HuH-7.5 (cell line): ENCODE measurements at places on chromosomes 6 and 20.
A peak's percentile ranks its signal among the peaks of the same experiment; 100 is the strongest.

DNA sequence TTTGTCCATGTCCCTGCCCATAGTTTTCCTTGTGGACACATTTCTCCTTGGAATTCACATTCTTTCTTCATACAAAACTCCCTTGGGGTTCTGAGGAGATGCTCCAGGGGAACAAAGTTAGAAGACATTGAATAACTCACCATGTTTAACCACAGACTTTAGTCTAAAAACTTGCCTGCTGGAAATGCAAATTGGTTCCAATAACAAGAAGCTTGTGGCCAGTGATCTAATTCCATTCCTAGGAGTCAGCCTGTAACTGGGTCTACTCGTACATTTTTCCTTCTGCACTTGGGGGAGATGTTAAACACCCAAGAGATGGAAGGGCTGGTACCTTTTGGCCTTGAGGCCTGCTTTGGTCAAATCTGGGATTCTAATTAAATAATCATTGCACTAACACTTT, 60.2 kb downstream of the SCML4 start:
- no peak for DNase-seq

- no peak for DNase-seq
These were observed 10.1 kb upstream of the CALHM6 start for GRCh38 chr6:116450769-116451740.

DNA sequence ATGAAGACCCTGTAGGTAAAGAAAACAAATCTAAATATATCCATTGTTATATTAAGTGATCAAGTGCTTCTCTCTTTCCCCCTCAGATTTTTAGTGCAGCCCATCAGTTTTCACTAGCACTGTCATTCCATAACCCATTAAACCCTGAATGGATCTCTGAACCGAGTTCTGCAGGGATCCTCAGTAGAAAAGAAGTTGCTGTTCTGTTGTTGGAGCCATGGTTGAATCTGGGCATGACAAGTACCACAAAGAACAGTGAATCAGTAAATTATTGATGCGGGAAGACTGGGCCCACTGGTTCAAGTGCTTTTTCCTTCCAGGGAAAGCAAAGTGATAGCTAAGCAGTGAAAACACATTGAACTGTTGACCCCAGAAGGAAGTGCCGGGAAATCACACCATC, 60.4 kb downstream of the LAMP5 start:
- no peak for DNase-seq

DNA sequence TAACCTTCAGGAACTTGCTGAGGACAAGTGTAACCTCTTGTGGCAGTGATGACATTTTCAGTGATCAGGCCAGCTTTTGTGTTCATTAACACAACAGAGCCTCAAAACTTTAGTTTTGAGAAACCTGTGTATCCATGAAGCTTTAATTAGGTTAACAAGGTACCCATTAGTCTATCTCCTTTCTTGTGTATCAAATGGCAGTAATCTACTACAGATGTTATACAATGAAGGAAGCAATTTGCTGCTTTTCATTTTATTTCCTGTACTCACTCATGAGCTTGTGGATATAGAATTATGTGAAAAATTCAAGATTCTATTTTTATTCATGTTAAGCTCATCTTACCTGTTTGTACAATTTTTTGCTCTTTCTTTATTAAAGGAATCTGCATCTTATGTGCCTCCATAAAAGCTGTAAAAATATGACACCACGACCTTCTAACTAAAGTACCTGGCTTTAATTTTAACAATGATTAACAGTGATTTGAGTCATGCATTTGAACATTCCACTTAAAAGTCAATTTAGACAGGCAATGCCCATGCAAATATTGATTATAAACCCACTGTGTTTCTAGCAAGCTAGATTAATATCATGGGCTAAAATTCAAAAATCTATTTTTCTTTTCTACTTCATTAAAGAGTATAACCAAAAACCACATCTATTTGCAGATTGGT, 897.3 kb downstream of the KIF16B start:
- no peak for DNase-seq

DNA sequence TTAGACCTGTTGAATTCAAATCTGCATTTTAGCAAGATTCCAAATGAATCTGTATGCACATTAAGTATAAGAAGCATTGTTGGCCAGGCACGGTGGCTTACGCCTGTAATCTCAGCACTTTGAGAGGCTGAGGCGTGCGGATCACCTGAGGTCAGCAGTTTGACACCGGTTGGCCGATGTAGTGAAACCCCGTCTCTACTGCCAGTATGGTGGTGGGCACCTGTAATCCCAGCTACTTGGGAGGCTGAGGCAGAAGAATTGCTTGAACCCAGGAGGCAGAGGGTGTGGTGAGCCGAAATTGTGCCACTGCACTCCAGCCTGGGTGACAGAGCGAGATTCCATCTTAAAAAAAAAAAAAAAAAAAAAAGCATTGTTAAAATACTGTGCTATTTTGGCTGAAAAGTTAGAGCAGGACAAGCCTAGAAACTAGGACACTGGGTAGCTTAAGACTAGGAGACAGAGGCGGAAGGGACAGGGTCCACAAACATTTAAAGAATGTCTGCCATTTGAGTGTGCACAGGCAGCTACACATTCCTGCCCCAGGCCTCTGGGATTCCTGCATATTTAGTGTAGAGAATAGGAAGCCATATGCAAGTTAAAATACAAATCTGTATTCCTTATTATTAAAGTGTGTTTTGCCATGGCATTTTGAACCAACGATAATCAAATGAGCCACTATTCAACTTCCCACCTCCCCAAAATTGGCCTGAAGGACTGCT, 45.1 kb upstream of the EEF1A1 start:
- DNase-seq: no peak

DNA sequence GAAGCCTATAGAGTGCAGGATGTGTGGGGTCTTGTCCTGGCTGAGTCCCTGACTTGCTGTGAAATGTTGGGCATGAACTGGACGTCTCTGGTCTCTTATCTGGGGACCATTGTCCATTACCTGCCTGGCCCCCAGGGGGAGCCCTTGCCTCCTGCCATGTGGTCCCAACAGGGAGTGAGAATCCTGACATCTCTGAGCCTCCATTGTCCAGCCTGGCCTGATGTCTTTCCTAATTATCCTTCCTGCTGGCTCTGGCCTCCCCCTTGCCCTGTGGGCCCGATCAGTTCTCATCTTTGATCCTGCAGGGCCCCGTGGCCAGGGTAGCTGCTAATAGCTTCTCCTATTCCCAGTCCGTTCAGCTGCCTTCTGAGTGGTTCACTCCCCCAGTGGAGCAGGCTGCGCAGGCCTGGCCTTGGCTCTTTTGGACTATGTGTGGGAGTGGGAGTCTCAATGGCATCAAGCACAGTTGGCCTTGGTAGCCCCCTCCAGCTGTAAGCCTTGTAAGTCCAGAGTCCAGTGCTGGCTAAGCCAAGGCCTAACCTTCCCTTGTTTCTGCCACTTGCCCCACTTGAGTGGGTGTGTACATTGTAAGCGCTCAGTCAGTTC, 77.9 kb upstream of the RALY start:
- DNase-seq: peak; percentile 71

- DNase-seq: no peak
These were observed 26.1 kb upstream of the TBC1D7 start for GRCh38 chr6:13354331-13355042.

GRCh38 chr6:72624557-72625160, 2.8 kb downstream of the KCNQ5 start:
- DNase-seq: no peak

- no peak for DNase-seq
These were observed 779 bp downstream of the HEBP2 start for GRCh38 chr6:138404666-138405337.

DNA sequence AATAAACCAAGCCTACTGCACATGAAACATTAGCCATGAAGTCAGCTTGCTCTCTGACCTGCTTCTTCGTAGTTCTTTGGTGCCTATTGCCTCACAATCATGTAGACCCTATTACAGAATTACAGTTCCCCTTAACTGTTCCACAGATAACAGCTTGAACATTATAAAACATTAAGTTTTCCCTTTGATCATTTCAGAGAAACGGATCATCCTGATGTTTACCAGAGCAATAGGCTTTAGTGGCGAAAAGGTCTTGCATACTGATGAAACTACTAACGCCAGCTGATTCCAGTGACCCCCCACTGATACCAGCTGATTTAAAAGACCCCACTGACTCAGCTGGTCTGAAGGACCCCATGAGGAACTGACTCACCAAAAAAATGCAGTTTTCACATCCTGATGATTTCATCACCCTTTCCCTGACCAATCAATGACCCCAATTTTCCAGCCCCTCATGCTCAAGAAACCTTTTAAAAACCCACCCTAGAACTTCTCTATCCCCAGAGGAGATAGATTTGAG, 39.4 kb upstream of the MLIP start:
- no peak for DNase-seq

DNA sequence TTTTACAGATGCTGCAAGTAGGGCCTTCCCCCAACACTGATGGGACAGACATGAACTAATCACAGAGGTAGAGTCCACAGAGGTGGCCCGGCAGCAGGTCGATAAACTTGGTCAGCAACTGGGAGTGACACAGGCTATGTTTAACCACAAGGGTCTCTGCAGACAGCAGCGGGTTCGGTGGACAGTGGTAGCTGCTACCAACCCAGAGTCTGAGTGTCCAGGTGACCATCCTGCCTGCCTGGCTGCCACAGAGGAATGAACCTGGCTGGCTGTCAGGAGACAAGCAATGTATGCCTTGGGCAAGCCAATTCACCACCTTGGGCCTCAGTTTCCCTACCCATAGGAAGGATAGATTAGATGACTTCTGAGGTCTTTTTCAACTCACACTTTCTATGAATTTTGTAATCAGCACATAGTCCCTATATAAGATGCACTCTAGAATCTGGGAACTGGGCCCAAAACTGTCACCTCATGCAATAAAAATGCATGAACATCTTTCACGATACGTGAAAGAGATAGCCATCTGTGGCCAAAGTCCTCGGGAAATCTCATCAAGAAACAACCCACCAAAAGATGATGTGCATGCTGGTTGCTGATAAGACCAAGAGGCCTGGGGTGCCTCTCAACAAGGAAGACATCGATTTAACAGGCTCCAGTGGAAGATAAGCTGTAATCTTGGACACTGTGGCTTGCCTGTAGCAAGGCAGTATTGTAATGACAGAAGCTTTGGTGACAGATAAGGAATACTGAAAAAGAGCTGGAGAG, 30.5 kb downstream of the MDGA1 start:
- no peak for DNase-seq

DNA sequence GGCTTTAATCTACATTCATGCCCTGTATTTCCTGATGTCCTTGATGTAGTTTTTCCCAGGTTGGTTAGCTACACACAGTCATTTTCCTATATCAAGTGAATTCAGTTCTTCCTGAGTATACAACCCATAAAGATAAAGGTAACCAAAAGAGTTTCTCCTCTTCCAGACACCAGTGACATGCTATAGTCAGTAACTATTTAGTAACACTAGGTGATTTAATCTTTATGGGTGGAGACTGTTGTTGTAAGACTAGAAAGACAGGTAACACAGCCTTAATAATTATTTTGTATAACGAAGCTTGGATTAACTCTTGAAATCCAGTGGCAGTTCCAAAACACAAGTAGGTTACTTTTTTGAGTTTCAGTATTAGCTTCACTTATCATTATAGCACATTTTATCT, 17.6 kb downstream of the MCUR1 start:
- no peak for DNase-seq

DNA sequence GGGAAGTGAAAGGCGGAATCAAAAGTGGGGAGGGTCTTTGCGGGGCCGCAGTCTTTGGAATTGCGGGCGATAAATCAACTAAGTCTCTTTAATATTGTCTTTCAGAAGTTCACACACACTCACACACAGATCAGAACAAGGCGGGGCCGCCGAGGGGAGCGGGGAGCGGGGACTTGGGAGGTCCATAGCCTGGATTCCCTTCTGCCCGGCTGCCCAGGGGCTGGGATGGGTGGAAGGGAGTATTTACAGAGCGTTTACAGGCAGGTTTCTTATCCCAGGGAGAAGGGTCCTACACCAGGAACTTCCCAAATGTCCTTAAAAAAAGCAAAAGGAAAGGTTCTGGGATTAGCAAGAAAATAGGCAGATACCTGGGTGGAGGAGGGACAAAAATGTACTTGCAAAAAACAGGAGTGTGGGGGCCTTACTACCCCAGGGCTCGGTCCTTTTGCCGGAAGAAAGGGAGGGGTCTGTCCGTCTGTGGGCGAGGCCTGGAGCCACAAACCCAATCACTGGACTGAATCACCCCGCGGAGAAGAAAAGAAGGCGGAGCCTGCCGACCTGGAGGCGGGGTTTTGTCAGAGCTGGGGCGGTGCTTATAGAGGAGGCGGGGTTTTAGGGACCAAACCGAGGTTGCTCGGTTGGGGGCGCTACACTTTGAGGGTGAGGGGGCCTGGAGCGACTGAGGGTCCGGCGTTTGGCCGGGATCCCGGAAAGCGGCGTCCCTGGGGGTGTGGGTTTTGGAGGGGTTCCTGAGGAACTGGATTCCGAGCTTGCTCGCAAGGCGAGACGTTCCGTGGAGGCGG, 3.2 kb downstream of the PRRT1 start:
- no peak for DNase-seq

- no peak for DNase-seq
These were observed 6.0 kb upstream of the RAB44 start for GRCh38 chr6:36691612-36692011.
